Stimulated activated CD8-positive, alpha-beta memory T cell treated with anti-CD3 and anti-CD28 coated beads, Interleukin-4, amount 100 ng/mL, for 4 hours (primary cell): ENCODE measurements at places on chromosomes 3 and 15.

DNA sequence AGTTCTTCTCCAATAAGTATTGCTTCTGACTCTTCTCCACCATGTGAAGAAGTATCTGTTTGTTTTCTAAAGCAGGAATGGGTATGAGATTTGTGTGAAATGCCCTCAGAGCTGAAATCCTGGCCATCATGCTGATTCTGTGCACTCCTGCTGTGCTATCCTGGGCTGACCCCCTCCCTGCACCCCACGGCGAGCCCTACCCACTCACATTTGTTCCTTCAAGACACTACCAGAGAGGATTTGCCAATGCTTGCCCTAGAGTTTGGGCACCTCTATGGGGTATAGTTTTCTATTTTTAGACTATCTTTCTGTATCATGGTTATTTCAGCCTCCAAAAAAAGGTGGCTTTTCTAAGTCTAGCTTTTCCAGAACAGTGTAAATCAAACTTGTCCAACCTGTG lies 18.5 kb downstream of the TXNRD3 start:
- DNase-seq, result no peak

- DNase-seq, result no peak
Measured at GRCh38 chr3:193132964-193133363, 108.1 kb upstream of the PLAAT1 start.

GRCh38 chr3:128408693-128409623 lies 57.7 kb downstream of the DNAJB8 start:
- no peak for DNase-seq

GRCh38 chr15:77797270-77797669 lies 164.6 kb upstream of the LINGO1 start:
- no peak for DNase-seq

GRCh38 chr3:155032918-155033317 lies 47.2 kb upstream of the MME start:
- no peak for DNase-seq

GRCh38 chr3:43537225-43537624 lies 84.6 kb downstream of the ANO10 start:
- no peak for DNase-seq

DNA sequence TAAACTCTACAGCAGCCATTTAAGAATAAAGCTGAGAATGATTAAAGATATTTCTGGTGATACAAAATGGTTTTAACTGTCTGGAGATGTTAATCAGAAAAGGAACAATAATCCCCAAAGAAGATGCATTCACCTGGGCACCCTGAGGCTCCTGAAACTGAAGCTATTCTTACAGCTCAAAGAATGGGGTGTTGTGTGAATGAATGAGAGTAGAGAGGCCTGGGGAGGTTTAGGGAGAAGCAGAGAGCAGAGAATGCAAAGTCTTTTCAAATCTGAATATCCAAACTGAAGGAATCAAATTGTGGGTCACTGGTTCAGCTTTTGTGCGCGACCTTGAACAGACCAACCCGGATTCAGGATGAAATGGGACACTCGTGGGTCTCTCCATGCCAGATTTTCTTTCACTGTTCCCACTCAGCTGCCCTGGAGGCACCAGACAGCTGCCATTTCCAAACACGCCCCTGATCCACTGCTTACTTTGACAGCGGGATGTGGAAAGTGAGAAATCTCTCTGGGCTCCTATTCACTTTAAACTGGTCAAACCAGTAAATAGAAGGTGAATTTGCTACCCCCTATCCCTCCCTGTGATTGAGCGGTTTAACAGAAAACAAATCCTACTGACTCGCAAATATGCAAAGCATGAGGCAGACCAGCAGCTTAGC lies 485.5 kb upstream of the THBS1 start:
- DNase-seq, result no peak

- no peak for DNase-seq
Measured at GRCh38 chr3:53776494-53777101, 69.6 kb downstream of the CHDH start.

GRCh38 chr3:185983495-185984141 lies 45.8 kb upstream of the TRA2B start:
- DNase-seq, result peak; percentile 3

DNA sequence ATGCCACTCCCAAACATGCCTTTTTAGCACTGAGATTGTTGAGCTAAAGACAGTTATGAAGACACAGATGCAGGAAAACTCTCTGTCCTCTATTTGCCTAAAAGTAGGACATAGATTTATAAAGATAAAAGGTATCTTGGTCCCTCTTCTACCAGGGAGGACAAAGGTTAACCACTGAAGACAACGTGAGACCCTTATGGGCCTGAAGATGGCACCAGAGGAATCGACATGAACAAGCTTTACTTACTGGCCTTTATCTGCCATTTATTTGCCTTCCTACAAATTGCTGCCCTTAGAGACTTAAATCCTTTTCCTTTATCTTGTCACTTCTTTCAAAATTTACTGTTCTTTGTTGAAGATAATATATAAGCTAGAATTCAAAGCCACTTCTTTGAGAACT lies 109.7 kb upstream of the FAM3D start:
- no peak for DNase-seq

GRCh38 chr15:41620536-41621199 lies 39.5 kb upstream of the MGA start:
- DNase-seq, result no peak

- no peak for DNase-seq
Measured at GRCh38 chr3:177220136-177220974, 23.1 kb upstream of the TBL1XR1 start.

GRCh38 chr3:194522579-194523046 lies 35.8 kb upstream of the ATP13A3 start:
- no peak for DNase-seq

GRCh38 chr3:128597900-128598299 lies 52.7 kb downstream of the RPN1 start:
- DNase-seq, result no peak

DNA sequence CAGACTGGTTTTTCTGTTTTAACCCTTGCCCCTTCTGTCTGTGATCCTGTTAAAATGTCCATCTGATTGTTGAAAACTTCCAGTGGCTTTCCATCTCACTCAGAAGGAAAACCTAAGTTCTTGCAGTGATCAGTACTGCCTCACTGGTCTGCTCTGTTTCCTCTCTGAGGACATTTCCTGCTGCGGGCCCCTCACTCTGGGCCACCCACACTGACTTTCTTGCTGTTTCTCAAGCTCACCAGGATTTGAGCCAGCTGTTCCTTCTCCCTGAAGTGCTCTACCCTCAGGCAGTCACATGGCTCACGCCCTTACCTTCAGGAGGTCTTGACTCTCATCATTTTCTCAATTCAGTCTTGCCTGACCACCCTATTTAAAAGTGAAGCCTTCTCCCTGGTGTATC lies 1.8 kb downstream of the GRK7 start:
- DNase-seq, result no peak

DNA sequence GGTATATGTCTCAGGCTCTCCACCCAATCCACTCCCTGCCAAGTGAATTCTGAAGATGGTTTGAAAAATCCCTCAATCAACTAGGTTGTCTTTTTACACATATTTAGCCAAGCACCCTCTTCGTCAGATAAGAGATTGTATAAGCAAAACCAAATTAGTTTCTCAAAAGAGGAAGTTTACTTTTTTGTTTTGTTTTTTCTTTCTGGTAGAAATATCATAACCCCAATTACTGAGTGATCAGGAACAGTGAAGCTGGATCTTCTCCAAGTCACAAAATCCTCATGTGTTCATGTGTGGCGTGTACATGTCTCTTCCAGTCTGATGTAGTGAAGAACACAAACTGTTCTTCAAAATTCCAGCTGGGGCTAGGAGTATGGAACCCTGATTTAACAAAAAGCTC lies 180.6 kb downstream of the FOXP1 start:
- DNase-seq, result no peak

- no peak for DNase-seq
Measured at GRCh38 chr3:124529826-124530571, 200.3 kb upstream of the UMPS start.

DNA sequence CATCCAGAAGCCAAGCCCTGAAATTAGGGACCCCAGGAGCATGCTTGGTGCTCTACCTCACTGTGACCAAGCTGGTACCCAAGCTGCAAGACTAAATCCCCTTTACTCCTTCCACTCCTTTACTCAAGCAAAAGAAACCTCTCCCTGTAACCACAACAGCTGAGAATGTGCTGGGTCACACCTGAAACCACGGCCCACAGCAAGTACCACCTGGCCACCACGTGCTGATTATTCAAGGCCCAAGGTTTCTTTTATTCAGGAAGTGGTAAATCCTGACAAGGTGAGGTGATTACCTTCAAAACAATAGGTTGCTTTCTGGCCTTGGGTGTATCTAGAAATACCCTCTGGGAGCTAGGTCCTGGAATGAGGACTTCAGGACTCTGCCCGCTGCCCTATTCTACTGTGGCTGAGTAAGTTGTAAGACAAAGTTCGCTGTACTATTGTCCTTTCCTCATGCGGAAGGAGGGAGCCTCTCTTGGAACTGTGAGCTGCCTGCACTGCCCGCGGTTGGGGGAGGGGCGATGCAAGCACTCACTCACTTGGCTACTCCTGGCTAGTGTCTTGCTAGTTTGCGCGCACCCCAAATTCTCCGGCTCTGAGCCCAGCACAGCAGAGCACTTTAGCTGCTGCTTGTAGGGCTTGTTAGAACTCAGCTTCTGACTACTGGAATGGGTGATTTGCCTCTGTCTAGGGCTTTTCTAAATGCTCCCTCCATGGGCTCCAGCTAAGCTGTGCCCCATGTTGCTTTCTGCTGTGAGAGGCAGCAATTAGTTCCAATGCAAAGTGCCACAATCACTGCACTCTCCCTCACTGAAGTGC lies 487.1 kb upstream of the CNTN3 start:
- DNase-seq, result no peak

DNA sequence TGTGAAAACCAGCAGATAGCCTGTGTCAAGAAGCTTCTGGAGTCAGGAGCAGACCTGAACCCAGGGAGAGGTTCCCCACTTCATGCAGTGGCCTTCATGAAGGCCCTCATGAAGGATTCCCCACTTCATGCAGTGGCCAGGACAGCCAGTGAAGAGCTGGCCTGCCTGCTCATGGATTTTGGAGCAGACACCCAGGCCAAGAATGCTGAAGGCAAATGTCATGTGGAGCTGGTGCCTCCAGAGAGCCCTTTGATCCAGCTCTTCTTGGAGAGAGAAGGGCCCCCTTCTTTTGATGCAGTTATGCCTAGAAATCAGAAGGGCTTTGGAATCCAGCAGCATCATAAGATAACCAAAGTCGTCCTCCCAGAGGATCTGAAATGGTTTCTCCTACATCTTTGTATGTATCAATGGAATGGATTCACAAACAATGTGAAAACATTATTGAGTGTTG lies 103.9 kb upstream of the CHD2 start:
- DNase-seq, result no peak

DNA sequence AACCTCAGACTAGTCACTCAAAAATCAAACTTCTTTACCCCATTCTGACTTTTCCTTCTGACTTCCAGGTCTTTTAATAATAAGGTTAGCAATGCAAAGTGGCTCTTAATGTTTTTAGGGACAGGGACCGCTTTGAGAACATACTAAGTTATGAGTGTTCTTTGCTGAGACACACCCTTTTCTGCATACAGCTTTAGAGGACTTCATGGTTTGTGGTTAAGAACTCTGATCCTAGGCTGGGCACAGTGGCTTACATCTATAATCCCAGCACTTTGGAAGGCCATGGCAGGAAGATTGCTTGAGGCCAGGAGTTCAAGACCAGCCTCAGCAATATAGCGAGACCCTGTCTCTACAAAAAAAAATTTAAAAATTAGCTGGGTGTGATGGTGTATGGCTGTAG lies 85.8 kb upstream of the CACNA2D3 start:
- no peak for DNase-seq

- no peak for DNase-seq
Measured at GRCh38 chr15:85782064-85782463, 12.7 kb downstream of the KLHL25 start.

DNA sequence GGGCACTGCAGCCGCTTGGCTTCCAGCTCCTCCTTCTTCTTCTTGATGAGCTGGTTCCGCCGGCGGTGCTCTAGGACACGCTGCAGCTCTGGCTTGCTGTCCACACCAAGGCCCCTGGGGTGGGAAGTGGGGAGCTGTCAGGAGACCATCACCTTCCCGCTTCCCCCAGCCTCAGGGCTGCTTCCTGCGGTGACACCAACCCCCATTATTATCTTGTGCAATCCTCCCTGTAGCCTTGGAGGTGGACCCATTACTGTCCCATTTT lies 10.0 kb downstream of the FAM107A start:
- no peak for DNase-seq

DNA sequence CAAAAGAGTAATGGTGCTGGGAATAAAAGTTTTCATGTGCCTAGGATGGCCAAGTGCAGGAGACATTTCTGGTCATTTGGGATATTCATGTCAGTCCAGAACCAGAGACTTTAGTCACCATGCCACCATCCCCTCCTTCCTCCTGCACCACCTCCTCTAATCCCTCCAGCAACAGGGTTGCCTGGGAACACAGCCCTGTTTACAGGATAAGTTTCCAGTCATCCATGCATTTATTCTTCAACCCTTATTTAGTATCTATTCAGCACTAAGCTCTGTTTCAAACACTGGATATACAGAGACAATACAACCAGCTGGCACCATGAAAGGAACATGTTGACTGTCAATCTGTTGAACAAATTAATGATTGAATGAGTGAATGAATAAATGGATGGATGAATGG lies 211.7 kb downstream of the CLSTN2 start:
- no peak for DNase-seq

GRCh38 chr15:60840306-60840702 lies 361.4 kb upstream of the ICE2 start:
- DNase-seq, result no peak

- no peak for DNase-seq
Measured at GRCh38 chr15:70043590-70043989, 54.1 kb downstream of the TLE3 start.

GRCh38 chr15:76298986-76299385 lies 12.3 kb downstream of the ETFA start:
- DNase-seq, result no peak
